Astrocyte (in vitro differentiated cells and primary cell): ENCODE measurements at places on chromosomes 2 and 18. TPM values are rescaled to one million over a fixed set of nuclear protein-coding genes. Genes with fewer than 3 reads are reported as not detected.

ALPP gene
- total RNA-seq = 0.32 TPM in 1 of 2 replicates, not detected in the other

STEAP3 gene
- 38.8 and 43.1 TPM in 2 replicates for total RNA-seq

GRCh38 chr2:10538224-10538894 lies 90.2 kb upstream of the ODC1 start:
- H3K4me3 ChIP-seq = no peak overlapping the region
- H3K4me1 ChIP-seq = peaks cover 24% of the 10 kb centered on the region
- peak; percentile 85 for DNase-seq
- H3K36me3 ChIP-seq = no peaks in the 10 kb centered on the region
- peak overlapping the region; percentile 5 for H3K27ac ChIP-seq

DNA sequence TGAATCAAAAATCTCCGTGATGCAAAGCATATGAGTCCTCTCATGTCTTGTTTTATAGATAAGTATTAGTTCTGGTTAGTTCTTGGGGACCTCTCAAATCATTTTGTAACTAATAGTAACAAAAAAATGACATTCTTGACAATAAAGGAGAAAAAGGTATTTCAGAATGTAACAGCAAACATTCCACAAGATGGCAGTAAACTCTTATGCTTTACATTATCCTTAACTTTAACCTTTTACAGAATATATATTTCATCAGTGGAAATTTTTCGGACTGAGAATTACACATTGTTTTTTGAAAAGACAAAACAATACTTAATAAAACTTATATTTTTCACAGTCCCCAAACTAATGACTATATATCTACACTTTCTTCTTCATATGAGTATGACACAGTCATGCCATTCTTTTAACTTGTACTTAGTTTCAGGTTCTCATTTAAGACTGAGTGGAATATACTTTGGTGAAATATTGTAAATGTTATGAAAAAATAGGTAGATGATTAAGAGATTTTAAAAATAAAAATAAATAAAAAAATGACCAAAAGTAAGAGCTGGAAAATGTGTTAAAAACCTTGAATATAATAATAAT lies 142.9 kb upstream of the NXPH2 start:
- DNase-seq = peak; percentile 22
- no peak overlapping the region for H3K4me3 ChIP-seq
- no peaks in the 10 kb centered on the region for H3K4me1 ChIP-seq
- no peaks in the 10 kb centered on the region for H3K36me3 ChIP-seq
- H3K27me3 ChIP-seq = no peaks in the 10 kb centered on the region

DNA sequence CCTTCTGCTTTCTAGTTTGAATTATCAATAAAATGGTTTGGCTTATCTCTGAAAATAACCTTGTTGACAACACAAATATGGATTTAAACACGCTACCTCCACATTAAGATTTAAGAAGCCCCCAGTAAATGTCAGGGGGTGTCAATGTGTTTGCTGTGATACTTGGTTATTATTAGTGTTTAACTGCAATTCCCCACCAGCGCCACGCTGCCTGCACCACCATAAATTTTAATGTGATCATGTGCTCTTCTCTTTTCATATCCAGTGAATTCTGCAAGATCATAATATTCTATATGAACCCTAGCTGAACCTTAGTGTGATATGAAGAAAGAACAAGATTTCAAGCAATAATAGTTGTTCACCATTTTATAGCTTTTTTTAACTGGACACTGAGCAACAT lies 330.7 kb downstream of the AGPS start:
- no peak overlapping the region for H3K4me3 ChIP-seq
- no peaks in the 10 kb centered on the region for H3K27me3 ChIP-seq
- H3K36me3 ChIP-seq = no peaks in the 10 kb centered on the region
- no peaks in the 10 kb centered on the region for H3K4me1 ChIP-seq
- H3K27ac ChIP-seq = no peak overlapping the region

DNA sequence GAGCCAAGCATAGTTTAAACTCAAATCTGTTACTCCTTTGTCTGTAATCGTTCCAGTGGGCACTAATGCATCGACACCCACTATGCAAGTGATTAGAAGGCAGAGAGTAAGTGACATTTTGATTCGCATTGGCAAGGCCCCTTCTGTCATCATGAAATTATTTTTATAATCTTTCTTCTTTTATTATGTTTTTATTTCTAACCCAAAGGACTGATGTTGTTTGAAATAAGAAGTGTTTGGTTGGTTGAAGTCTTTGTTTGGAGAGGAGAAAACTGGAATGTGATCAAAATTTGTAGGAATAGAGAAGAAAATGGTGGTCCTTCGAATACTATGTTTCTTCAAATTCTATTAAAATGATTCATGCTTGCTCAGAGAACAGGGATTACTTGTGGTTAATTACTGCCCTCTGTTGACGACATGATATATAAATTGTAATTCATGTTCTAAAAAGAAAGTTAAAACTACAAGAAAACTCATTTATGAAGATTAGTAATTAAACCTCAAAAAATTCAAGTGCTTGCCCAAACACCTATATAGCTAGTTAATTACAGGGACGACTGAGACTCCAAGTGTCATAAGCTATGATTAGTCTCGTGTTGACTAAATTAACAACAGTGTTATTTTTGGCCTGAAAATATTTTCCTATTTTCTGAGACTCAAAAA lies 26.4 kb upstream of the TFPI start:
- peaks cover 3% of the 10 kb centered on the region for H3K4me1 ChIP-seq
- DNase-seq = peak; percentile 66
- no peaks in the 10 kb centered on the region for H3K27me3 ChIP-seq
- peak overlapping the region; percentile 48 for H3K27ac ChIP-seq
- H3K36me3 ChIP-seq = no peaks in the 10 kb centered on the region

GRCh38 chr2:38152913-38153312 lies 77.0 kb upstream of the CYP1B1 start:
- H3K27ac ChIP-seq = no peak overlapping the region
- no peaks in the 10 kb centered on the region for H3K36me3 ChIP-seq
- H3K27me3 ChIP-seq = no peaks in the 10 kb centered on the region
- H3K4me3 ChIP-seq = no peak overlapping the region
